ENCODE measurements at places on chromosomes 2 and 18.

DNA sequence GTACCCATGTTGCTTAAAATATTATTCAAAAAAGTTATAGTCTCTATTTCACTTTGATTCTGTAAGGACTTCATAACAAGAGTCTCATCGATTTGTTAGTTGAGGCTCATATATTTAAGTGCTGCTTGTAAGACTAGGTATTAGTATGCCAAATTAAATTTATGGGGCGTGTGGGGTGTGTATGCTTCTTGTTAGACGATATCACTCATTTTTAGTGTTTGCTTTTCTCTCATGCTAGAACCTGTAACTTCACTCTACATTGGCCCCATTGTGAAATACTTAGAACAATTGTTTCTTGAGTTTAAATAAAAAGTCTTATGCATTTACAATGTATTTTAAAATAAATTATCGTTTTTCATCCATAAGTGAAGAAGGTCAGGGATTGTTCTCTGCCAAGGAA lies 63.6 kb downstream of the CTNNA2 start:
- no peak for DNase-seq

DNA sequence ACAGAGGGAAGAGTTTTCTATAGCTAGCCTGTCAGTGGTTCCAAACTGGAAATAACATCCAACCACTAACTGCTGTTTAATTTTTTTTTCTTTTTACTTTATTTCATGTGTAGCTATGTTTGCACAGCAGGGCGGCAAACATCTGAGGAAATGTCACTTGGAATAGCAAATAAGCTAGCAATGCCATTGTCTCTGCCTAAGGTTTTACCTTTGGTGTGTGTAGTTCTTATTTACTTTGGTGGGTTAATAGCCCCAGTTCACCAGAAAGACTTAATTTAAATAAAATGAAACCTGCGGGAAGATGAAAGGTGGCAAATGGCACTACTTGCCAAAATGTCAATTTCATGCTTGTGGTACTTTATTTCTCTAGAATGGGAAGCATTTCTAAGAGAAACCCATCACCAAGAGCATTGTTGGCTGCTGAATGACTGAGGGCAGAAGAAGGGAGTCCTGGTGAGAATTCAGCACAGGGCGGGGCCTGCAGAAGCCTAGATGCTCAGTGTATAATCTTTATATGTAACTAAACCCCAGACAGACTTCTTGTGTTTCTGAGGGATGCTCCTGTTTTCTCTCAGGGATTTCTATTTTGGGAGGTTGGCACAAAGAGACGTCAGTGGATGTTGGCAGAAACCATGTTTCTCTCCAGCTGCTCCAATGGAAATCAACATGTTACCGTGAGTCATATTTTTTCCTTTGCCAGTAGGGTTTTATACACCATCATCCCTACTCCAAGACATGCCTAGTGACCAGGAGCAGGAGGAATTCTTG lies 300.4 kb upstream of the NT5C1B start:
- DNase-seq, result no peak

GRCh38 chr2:220528180-220528675 lies 900.8 kb downstream of the SLC4A3 start:
- no peak for DNase-seq

DNA sequence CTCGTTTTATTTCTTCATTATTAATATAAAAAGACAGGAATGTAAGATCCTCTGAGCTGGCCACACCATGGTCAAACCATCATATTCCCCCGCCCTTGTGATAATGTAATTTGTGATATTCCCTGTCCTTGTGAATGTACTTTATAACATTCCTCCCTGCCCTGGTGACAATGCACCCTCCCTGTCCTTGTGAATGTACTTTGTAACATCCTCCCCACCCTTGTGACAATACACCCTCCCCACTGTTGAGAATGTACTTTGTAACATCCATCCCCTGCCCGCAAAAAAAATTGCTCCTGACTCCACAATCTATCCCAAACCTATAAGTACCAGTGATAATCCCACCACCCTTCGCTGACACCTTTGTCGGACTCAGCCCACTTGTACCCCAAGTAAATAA lies 211.0 kb downstream of the MBD2 start:
- no peak for DNase-seq

DNA sequence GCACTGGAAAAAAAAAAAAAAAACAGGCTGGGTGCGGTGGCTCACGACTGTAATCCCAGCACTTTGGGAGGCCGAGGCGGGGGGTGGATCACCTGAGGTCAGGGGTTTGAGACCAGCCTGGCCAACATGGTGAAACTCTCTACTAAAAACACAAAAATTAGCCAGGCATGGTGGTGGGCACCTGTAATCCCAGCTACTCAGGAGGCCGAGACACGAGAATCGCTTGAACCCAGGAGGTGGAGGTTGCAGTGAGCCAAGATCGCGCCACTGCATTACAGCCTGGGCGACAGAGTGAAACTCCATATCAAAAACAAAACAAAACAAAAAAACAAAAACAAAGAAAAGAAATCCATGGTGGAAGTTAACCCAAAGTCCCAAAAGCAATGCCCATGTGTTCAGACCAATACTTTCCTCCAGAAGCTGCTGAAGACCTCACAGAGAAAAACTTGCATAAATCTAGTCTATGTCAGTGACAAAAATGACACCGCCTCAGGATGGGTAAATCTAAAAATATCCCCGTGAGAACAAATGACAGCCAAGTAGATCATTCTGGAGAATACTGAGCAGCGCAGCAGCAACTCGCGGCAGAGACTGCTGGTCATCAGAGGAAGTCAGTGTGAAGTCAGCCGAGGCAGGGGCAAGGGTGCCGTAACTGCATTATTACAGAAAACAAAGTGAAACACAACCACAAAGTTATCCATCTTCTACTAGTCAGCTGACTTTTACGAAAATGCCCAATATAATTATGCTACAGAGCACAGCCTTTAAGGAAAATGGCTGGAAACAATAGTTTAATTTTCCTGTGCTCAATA lies 41.0 kb downstream of the LPIN2 start:
- DNase-seq, result no peak

DNA sequence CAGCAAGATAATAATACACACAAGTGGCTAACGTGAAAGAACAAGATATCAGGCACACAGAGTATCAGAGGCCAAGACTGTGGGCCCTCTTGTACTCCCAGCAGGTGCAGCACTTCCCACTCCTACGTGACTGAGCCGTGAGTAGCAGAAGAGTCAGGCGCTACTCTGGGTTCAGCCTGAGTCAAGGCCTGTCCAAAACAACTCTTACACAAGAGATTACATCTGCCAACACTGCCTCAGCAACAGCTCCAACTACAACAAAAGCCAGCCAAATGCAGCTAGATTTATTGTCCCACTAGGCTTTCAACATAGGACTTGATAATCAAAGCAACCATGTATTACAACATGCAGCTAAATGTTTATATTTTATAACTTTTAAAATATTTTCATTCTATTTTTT lies 56.2 kb downstream of the ITSN2 start:
- no peak for DNase-seq

DNA sequence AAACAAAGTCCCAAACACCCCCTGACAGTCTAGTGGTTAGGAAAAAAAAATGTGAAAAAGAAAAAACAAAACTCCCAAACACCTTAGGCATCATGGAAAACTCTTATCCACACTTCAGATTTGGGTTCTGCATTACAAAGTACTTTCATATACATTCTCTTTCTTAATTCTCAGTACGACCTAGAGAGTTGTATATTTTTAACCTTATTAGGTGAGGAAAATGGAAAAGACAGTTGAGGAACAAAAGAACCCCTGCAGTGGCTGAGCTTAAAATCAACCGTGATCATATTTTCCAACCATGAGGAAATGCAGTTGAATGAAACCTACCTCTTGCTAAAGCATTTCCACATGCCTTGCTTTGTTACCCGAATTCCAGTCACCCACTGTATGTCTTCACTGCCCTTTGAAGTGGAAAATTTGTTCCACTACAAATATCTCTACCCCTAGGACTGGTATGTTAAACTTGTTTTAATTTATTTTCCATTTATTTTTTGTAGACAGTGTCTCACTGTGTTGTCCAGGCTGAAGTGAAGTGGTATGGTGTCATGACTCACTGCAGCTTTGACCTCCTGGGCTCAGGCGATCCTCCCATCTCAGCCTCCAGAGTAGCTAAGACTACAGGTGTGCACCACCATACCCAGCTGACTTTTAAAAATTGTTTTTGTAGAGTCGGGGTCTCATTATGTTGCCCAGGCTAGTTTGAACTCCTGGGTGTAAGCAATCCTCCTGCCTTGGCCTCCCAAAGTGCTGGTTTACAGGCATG lies 56.9 kb upstream of the LPIN2 start:
- DNase-seq, result no peak

DNA sequence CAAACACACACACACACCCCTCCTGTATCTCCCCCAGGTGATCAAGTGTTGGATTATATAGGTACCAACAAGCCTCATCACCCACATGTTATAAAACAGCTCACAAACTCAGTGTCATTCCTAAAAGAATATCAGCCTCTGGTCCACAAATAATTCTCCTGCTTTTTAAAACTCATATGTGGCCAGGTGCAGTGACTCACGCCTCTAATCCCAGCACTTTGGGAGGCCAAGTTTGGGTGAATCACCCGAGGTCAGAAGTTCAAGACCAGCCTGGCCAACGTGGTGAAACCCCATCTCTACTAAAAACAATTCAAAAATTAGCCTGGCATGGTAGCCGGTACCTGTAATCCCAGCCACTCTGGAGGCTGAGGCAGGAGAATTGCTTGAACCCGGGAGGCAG lies 87.8 kb downstream of the LRATD1 start:
- no peak for DNase-seq

DNA sequence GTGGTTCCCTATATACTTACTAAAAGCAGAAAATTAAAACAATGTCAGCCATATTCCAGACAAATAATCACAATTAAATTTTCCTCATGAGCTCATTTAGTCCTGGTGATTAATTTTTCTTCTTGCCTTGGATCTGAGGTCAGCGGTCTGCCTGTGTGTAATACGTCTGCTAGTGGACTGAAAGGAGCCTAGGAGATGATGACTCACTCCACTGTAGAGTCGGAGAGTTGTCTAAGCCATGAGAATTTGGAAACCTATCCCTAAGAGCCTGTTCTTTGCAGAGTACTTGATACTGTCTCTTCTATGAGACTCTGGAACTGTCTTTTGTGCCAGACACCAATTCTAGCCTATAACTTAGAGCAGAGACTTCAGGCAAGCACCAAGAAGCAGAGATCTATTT lies 94.2 kb upstream of the RAB27B start:
- DNase-seq, result no peak

Data from activated CD4-positive, alpha-beta T cell treated with anti-CD3 and anti-CD28 coated beads for 24 hours (primary cell).